Stimulated activated CD4-positive, alpha-beta T cell treated with anti-CD3 and anti-CD28 coated beads, Interleukin-1b, Interleukin-23, amount 100 ng/mL, for 1 hour (primary cell): ENCODE measurements at places on chromosomes 5 and 9.

GRCh38 chr9:131977109-131977838 lies 102.4 kb downstream of the MED27 start:
- DNase-seq = no peak

- DNase-seq = no peak
Observed at GRCh38 chr9:93306081-93306480, 122.1 kb downstream of the WNK2 start.

GRCh38 chr9:135463140-135463539 lies 16.4 kb upstream of the PPP1R26 start:
- no peak for DNase-seq

DNA sequence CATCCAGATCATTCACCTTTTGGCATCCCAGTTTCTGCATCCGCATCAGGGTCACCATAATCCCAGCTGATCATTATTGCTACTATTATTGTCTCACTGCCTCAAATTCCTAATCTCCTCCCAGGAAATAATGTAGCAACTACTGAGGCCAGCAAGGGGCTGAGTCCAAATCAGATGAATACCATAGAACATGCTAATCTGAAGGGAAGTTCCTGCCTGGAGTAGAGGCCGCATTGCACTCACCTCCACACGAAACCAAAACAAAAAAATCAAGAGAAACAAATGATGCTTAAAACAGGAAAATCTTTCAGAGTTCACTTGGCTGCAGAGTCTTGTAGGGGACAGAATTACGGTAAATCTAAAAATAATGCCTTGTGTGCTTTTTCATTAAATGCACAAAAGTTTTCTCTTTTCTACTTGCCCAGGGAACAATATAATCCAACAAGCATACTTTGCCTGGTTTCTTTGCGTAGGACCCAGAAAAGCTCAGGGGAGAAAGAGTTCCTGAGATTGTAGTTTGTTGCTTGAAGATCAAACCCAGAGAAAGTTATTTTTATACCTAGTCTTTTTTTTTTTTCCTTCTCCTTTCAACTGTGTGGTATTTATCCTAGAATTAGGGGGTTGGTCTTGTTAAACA lies 87.7 kb upstream of the KLF4 start:
- no peak for DNase-seq

DNA sequence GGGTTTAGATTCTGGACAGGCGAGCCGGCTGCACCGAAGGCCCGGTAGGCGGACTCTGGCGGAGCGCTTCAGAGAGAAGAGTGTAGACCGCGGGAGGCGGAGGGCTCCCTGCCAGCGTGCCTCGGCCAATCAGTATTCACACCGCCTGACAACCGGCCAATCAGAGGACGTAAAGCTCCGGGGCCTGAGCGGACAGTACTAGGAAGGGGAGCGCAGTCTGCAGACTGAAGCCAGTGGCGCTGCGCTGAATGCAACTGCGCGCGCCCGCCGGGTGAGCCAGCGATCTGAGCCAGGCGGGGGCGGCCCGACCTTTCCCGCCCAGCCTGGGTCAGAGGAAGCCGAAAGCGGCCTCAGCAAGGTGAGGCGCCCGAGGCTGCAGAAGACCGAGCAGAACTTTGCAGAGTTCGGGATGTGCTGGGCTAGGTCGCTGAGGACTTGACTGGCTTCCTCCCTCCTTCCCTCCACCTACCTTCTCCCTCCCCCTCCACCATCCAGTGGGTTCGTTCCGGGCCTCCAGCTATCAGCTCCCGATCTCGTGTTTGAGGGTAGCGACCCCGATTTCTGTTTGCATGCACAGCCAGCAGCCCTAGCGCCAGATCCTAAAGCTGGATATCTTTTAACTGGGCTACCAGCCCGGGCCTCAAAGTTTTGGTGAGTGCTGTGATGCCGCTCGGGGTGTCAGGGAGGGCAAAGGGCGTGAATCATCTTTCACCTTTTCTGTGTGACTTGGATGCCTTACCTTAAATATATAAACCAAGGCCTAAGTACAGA lies at the start of gene DMRT2:
DMRT2 (plus strand) TSS at position 233 of the 771 bp plus-strand sequence. CDS start 1,257 bp downstream, outside the sequence.
- DNase-seq = no peak

GRCh38 chr9:69805962-69806515 lies 14.6 kb upstream of the CFAP95 start:
- DNase-seq = no peak

DNA sequence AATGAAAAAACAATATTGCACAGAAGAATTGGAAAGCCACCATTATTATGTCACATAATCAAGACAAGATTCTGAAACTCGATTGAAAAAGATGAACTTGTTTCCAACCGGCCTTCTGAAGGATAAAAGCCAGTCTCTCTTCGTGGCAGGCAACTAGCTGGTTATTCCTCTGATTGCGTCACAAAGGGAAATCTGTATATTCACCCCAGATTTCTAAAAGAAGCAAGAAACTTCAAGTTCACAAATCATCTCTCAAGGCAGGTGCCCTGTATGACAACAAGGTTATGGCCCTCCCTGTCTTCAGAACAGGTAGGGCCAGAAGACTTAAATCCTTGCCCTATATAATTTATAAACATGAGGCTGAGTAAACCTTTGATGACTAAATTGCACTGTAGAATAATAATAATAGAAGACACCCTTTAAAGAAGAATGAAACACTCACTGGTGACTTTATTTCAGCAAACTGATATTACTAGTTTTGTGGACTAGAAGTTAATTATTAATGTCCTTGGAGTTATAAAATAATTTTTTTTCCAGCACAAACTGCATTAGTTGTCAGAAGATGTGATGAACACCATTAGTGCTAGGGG lies 2.9 kb upstream of the KLF4 start:
- DNase-seq = no peak

DNA sequence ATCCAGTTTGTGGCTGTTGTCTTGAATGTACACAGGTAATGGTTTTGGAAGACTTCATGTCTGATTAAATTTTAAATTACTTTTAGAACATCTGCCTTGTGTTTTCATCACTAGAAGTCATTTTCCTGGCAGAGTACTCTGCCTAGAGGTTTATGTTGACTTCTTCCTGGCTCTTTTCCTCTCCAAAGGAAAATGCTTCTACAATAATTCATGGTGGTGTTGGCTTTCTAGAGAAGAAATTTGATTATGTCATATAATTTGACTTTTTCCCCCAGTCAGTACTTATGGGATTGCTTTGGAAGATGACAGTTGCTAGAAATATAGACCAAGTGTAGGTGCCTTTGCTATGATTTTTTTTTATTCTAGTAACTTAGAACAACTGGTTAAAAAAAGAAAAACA lies 46.8 kb downstream of the F2RL2 start:
- no peak for DNase-seq

DNA sequence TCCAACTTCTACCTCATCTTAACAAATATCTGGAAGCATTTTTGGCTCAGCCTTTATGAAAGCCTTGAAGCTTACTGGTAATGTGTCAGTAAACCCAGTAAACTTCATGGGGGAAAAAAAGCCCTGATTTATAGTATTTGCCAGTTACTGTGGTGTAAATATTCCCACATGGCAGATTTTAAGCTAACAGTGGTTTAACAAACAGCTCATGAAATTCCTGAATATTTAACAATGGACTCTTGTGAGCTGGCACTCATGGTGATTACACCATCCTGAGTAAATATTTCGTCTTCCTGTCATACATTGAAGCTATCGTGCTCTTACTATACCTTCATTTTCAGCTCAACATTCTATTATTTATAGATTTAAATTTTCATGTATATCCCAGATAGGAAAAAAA lies 57.0 kb upstream of the ACOT12 start:
- no peak for DNase-seq
